ENCODE measurements at places on chromosomes 3 and 15.

DNA sequence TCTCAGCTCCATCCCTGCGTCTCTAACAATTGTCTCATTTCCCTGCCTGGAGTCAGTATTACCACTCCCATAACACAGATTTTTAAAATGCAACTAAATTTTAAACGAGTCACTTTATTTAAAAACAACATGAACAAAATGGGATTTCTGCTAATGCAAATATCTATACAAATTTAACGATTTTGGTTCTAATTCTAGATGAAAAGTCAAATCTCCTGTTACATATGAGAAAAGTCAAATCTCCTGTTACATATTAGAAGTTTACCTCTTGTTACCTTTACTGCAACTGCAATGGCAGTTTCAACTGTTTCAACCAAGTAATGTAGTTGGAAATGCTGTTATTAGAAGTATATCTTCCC lies 578 bp upstream of the RPL39L start:
- no peak for DNase-seq

GRCh38 chr15:96181873-96182301 lies 148.6 kb upstream of the NR2F2 start:
- DNase-seq: no peak

GRCh38 chr3:45225465-45226205 lies 452 bp downstream of the TMEM158 start:
- no peak for DNase-seq

DNA sequence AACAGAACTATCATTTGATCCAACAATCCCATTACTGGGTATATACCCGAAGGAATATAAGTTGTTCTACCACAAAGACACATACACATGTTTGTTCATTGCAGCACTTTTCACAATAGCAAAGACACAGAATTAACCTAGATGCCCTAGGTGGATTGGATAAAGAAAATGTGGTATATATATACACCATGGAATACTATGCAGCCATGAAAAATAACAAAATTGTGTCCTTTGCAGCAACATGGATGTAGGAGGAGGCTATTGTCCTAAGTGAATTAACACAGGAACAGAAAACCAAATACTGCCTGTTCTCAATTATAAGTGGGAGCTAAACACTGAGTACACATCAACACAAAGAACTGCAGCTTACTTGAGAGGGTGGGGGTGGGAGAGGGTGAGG lies 142.5 kb downstream of the IL20RB start:
- no peak for DNase-seq

- DNase-seq: no peak
Observed at GRCh38 chr3:49298511-49298910, 21.5 kb upstream of the C3orf62 start.

GRCh38 chr15:32828507-32829186 lies 110.8 kb downstream of the GREM1 start:
- no peak for DNase-seq

DNA sequence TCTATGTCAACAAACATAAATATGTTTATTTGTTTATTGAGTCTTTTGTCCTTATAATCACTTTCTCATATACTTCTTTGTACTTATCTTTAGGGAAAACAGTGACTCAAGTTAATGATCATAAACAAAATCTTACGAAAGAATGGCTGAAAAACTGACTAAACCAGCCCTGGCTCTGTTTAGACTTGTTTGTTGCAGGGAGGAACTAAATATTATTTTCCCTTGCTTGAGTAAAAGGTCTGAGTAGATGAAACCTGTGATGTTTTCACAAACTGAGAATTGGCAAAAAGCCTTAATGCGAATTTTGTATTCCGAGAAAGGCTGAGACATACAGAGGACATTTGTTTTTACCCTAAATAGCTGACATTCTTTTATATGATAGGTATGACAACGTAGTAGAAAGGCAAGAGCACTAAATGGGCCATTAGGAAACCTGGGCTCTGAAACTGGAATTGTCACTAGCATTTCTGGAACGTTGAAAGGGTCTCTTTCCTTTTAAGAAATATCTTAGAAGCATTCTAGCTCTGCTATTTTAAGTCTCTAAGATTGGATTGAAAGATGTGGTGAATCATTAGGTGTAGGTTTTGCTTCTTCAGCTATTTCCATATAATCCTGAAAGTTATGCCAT lies 18.2 kb upstream of the CLDN16 start:
- DNase-seq: no peak

- DNase-seq: no peak
Observed at GRCh38 chr15:41950127-41950483, 22.3 kb downstream of the EHD4 start.

- DNase-seq: no peak
Observed at GRCh38 chr3:50734985-50735384, 60.3 kb downstream of the DOCK3 start.

DNA sequence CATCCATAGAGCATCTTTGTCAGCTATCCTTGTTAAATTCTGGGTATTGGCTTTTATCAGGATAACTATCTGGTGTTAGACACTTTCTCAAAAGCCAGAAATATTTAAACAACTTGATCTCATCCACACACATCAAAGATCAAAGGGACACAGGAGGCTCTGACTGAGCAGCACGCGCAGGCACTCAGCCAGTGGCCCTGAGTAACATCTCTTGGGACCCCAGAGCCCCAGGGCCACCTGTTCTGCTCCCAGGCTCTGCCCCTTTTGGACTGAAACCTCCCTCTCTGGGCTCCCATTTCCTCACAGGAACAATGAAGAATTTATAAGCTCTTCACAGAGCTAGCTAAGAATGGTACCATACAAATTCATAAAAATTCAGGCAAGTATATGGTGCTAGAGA lies 16.1 kb downstream of the ATP10A start:
- no peak for DNase-seq

DNA sequence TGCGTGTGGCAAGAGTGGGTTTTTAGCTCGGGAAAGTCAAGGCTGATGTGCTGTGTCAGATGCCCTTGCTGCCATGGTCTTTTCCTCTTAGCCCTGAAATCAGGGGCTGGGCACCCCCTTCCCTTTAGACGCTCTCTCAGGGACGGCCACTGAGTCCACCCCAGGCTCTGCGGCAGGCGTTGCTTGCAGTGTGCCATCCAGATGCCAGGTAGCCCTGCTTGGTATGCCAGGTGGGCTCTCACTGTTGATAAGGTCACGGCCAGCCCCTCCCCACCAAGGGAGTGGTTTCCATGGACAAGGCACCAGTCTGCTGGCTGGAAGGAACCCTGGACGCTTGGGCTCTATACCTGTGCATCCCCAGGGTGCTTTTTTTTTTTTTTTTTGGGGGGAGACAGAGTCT lies 24.6 kb downstream of the FGD5 start:
- no peak for DNase-seq

DNA sequence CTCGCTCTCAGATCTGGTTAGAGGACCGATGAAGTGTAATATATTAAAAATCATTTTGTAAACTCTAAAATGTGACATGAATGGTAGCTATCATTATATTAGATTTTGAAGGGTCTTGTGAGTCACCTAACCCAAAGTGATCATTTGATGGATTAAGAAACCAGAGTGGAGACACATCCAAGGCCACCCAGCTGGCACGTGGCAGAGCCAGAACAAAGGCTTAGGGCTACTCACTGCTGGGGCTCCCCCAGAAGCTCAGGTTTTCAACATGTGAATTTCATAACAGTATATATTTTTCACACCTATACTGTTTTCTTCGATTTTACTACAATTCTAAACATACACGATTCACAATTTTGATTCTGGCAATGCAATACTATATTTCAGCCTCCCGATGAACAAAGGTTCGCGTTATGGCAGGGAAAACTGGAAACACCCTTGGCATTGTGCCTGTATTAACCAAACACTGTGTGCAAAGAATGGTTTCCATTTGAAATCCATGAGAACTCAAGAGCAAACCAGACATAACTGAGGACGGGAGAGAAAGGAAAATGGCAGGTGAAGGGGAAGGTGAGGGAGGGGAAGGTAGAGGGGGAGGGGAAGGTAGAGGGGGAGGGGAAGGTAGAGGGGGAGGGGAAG lies 88.9 kb downstream of the ADAMTS17 start:
- peak; percentile 31 for DNase-seq

GRCh38 chr3:34185301-34185700 lies 386.9 kb downstream of the PDCD6IP start:
- DNase-seq: no peak

GRCh38 chr3:176561826-176562225 lies 635.5 kb downstream of the TBL1XR1 start:
- no peak for DNase-seq

DNA sequence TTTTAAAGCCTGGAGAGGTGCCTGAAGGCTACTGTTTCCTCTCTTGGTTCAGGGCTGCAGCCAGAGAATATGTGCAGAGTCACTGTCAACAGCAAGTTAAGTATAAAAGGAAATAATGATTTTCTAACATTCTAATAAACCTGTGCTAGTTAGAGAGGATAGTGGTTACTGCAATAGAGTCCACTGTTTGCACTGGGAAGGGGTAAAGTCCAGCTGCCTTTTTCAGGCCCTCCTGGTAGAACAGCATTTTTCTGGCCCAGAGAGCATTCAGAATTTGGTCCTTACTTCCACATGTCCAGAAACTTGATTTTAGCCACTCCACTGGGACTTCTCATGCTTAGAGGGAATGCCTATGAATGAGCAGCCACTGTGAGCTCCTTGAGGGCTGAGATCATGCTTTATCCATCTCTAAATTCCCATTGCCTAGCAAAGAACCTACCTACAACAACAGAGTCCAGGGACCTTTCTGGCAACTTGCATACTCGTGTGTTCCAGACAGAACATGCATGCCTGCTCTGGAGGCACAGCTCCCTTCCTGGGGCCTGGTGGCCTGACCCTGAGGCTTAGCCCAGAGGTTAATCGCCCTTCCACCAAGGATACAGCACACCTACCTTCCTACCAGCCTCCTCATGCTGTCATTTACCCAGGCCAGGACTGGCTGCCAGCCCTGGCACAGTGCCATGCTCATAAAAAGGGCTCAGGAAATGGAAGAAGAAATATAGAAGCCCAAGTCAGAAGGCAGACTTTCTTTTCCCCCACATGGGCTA lies 50.3 kb upstream of the ATP13A3 start:
- no peak for DNase-seq

DNA sequence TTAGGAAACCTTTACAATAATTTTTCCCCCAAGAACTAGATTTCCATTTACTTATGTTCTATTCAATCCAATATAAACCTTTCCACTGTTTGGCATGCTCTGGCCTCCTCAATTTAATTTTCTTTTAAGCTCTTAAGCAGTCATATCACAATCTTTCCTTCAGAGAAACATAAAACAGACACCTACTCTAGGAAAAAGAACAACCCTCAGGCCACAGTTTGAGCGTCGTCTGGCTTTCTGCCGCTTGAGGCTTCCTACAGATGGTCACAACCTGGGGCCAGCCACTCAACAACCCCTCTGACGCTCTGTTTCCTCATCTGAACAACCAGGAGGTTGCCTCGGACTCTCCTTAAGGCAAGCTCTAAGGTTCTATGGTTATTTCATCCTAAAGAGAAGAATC lies 143.3 kb downstream of the ADAMTS17 start:
- DNase-seq: no peak

DNA sequence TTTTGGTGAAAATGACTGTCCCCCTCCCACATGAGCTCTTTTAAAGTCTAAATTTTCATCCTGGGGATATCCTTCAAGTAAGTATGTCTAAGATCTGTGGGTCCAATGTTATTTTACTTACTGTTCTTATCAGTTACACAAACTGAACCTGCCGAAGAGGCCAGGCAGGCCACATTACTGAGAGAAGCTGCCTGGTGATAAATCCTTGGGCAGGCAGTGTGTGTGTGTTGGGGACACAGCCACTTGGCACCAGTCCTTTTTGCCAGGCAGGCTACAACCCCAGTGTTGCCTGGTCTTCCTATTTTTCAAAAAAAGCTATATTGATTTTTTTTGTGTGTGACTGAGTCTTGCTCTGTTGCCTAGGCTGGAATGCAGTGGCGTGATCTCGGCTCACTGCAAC lies 50.6 kb upstream of the RASA2 start:
- no peak for DNase-seq

All from vagina (tissue), 2 donors.